ENCODE measurements at places on chromosomes 1 and 21. TPM values are rescaled to one million over a fixed set of nuclear protein-coding genes. Genes with fewer than 3 reads are reported as not detected.

Gene ETV3L
- not detected for total RNA-seq

Gene RHBG
- not detected for total RNA-seq

Gene OR6K2
- total RNA-seq: not detected

Gene TPTE
- total RNA-seq: not detected

Gene TSSK3
- total RNA-seq: 1.7 TPM

Gene CLDN17
- total RNA-seq: not detected

Gene UBL4B
- not detected for total RNA-seq

Gene SYF2
- total RNA-seq: 33.7 TPM

Gene SELENBP1
- 125 TPM for total RNA-seq

Gene CDK18
- total RNA-seq: 0.31 TPM

Gene CA14
- not detected for total RNA-seq

Gene PRR9
- not detected for total RNA-seq

Gene DMBX1
- total RNA-seq: not detected

Gene LYPD8
- total RNA-seq: not detected

Gene TSPAN1
- total RNA-seq: 1.6 TPM

Gene ZNF644
- 44.9 TPM for total RNA-seq

Gene GABPB2
- 25.0 TPM for total RNA-seq

Gene STIL
- total RNA-seq: 8.1 TPM

Gene BRDT
- total RNA-seq: not detected

Gene LEFTY2
- total RNA-seq: not detected

Gene PLA2G5
- 3.9 TPM for total RNA-seq

Gene EPS15
- 76.1 TPM for total RNA-seq

Gene FCGR2B
- total RNA-seq: not detected

Gene CASZ1
- total RNA-seq: 0.19 TPM

Gene MAP10
- total RNA-seq: 0.66 TPM

Gene TNFRSF14
- total RNA-seq: 25.8 TPM

Gene CD53
- not detected for total RNA-seq

Gene KRTAP11-1
- total RNA-seq: not detected

Gene NBPF9
- 15.6 TPM for total RNA-seq

Gene F5
- total RNA-seq: under 0.01 TPM

Gene PPP1R12B
- 12.7 TPM for total RNA-seq

Gene HTR1D
- total RNA-seq: not detected

Gene NOS1AP
- total RNA-seq: not detected
